ENCODE measurements at places on chromosomes 5 and 9.

- no peak for DNase-seq
Measured at GRCh38 chr5:173752653-173753052, 135.5 kb upstream of the CPEB4 start.

GRCh38 chr9:5429873-5430564, 7.7 kb downstream of the PLGRKT start:
- DNase-seq, result no peak

DNA sequence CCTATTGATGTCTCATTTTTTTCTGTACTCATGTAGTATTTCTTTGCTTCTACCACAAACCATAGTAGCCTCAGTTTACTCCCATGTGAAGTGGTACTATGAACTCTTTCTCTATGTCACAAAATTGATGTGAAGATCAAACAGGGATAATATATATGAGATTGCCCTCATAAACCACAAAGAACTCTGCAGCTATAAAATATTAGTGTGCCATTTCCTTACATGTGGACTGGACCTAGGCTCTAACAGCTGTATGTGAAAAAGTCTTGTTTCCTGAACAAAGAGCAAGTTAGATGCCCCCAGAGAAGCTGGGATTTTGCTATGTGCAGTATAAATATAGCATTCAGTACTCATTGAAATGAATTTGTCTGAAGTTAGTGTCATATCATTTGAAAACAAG, 412.6 kb upstream of the ADAMTSL1 start:
- DNase-seq, result no peak

DNA sequence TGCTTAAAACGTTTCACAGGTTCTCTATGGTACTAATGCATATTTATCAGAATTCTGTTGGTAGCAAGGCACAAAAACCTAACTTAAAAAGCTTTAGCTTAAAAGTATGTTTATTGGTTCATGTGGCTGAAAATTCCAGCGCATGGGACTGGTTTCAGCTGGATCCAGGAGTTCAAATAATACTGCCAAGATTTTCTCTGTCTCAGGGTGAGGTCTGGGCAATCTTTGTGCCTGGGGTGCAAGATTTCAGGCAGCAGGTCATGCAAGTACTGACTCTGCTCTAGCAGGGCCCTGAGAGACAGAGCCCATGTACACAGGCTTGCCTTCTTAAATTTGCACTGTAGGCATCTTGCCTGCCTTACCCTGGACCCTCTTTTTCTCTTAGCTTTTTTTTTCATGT, 134.2 kb upstream of the GAS1 start:
- DNase-seq, result no peak

GRCh38 chr5:144433893-144434292, 263.2 kb downstream of the KCTD16 start:
- DNase-seq, result no peak

DNA sequence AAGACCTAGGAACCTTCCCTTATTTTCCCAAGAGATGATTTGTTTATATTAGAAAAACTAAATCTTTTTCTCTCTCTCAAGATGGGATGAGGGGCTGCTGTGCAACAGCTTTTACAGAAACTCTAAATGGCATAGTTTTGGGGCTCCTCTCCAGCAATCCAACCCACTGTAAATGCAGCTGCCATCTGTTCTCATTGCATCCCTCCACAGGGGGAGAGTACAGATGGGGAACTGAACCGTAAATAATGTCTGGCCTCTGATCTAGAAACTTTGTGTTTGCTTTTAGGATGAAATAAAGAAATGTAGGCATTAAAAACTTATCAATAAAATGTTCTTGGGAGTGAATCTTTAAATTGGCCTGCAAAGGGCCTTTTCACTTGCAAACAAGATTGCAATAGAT, 291.4 kb downstream of the MCTP1 start:
- no peak for DNase-seq

DNA sequence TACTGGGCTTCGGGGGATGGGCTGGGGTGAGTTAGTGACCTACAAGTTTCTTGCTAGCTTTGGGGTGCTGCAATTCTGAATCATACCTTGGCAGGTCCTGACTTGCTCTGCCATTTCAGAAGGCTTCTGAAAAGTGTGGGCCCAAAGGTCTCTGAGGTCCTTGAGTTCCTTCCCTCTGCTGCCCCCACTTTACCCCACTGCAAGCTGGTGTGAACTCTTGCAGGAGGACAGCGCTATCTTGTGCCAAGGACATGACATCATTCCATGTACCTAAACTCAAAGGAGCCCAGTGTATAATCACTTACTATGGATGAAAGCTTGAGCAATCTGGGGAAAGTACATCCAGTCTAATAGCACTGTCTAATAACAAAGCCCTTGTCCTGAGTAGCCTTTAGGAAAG, 157.4 kb downstream of the RMI1 start:
- DNase-seq, result no peak

- no peak for DNase-seq
Measured at GRCh38 chr9:122477346-122477745, 380 bp downstream of the OR1J1 start.

GRCh38 chr9:116378873-116379272, 225.3 kb downstream of the PAPPA start:
- DNase-seq, result no peak

GRCh38 chr5:146082798-146083197, 22.6 kb downstream of the PLAC8L1 start:
- DNase-seq, result no peak

- DNase-seq, result no peak
Measured at GRCh38 chr5:172686111-172686510, 45.0 kb downstream of the NEURL1B start.

DNA sequence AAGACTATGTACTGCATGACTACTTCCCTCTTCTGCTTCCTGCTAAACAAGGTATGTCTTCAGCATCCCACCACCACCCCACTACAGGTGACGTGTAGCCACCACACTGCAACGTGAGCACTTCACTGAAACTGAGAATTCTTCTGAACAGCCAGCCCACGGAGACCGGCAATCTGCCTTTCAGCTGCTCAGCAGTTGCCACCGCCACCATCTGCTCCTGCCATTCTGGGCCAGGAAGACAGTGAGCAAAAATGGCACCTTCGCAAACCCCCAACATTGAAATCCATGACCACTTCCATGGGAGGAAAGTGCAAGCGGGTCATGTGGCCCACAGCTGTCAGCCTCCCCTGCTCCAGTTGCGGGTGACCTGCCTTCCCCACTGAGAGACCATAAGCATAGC, 443.4 kb upstream of the ST8SIA4 start:
- no peak for DNase-seq

GRCh38 chr9:136582977-136583735, 37.3 kb upstream of the NOTCH1 start:
- no peak for DNase-seq

DNA sequence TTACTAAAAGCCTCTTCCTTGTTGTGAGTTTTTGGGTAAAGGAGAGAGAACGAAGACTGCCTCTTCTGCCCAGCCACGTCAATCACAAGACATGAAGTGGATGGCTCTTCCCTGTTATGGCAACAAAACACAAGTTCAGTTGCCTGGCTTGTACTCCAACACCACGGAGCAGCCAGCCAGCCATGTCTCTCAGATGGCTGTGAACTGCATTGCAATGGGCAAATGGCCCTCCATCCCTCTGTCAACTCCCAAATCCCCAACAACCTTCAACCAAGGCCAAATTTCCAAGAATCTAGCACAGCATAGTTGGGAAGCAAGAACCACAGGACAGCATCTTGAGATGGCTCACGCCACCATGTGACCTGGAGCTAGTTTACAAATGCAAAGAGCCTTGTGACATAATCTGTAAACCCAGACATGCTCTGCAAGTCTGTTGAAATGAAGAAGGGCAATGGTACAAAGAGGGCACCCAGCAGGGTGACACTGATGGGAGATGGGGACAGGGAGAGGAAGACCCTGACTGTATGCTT, 53.9 kb downstream of the ZNF366 start:
- DNase-seq, result no peak

DNA sequence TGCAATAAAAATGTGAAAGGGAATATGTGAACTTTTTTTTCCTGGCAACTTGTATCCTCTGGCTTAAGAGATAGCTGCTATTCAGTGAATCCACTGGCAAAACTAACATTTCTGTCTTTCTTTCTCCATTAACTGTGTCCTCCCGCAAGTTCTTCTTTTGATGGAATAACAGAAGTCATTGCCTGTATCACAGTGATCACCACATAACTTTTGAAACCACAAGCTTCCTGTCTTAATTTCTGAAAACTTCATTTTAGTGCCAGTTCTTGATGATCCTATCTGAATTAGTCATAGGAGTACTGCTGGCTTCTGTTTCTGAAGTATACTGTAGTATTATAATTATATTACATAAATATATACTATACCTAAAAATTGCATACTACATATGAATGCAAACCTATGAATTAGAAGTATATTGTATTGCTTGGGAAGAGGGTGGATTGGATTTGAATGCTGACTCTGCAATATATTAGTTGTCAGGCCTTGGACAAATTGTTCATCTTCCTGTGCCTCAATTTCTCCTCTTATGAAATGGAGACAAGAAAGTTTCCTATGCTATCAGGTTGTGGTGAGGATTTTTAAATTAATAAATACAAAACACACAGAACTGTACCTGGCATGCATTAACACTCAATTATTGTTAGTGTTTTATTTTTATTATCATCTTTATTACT, 441.6 kb downstream of the CETN3 start:
- no peak for DNase-seq

DNA sequence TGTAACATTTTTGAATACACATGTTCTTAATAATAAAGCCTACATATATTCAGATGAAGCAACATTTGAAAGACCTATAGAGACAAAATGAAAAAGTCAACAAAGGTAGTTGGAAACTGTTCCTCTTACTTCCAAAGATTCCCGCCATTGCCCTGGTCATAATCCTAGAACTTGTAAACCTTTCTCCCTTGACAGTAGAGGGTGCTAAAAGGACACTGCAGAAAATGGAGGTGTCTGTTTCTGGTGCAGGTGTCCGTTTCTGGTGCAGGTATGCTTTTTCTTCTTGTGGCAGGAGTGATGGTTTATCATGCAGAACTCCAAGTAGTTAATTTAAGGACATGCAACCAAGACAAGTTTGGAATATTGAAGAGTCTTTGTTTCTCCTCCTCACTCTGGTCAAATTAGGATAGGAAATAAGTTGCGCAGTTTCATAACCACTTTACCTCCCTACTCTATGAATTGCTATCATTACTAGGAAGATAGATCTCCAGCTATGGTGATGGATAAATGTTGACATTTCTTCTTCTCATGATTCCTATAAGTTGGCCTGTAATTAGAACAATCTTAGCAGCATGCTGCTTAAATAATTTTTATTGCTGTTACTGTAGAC, 56.0 kb upstream of the FAM174A start:
- peak; percentile 5 for DNase-seq

DNA sequence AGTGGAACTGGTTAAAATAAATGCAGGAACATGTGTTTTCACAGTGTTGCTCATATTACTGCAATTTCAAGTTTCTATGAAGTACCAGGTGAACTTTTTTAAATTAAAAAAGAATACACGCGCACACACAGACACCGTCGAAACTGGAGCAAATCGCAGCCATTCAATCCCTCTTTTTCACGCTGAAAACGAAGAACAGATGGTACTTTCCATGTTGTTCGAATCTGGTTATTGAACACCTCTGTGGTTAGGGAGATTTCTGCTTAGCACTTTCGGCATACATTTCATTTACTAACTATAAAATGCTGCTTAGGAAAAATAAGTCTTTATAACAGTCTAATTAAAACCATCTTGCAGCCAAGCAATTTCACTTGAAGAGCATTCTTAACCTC, 6.8 kb downstream of the ZNF608 start:
- DNase-seq, result no peak

DNA sequence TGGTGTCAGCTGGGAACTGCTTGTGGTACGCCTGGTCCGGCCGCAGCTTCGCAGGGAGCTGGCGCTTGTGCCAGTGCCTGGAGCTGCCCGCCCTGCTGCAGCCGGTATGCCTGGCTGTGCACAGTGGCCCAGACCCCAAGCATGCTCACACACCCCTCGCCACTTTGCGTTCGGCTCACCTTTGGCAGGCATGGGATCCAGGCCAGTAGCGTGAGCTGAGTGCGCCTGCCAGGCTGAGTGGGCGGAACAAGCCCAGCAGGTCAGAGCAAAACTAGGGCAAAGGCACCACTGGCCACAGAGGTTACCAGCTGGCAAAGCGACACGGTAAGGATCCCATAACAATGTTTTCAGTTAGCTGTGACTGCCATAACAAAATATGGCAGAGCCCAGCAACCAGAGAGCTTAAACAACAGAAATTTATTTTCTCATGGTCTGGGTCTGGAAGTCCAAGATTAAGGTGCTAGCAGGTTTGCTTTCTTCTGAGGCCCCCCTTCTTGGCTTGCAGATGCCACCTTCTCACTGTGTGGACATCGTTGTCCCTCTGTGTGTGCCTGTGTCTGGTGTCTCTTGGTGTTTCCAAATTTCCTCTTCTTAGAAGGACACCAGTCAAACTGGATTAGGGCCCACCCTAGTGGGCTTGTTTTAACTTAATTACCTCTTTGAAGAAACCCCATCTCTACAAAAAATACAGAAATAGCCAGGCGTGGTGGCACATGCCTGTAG, 61.6 kb downstream of the PSAT1 start:
- DNase-seq, result no peak

DNA sequence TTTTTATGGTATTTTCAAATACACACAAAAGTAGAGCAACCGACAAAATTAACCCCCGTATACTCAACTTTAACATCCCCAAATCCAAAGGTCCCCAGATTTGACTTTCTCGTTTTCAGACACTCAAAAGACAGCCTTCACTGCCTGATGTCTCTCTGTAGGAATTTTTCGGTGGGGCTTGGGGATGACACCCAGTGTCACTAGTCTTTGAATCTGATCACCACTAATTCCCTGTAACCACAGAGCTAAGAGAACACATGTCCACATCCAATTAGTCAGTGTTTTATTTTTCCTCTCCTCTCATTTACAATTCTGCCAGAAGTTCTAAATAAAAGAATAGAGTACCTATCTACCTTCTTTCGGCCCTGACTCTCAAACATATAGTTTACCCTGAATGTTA, 324.6 kb downstream of the ARL15 start:
- DNase-seq, result no peak

GRCh38 chr9:137320555-137321384, 18.7 kb upstream of the NRARP start:
- no peak for DNase-seq

DNA sequence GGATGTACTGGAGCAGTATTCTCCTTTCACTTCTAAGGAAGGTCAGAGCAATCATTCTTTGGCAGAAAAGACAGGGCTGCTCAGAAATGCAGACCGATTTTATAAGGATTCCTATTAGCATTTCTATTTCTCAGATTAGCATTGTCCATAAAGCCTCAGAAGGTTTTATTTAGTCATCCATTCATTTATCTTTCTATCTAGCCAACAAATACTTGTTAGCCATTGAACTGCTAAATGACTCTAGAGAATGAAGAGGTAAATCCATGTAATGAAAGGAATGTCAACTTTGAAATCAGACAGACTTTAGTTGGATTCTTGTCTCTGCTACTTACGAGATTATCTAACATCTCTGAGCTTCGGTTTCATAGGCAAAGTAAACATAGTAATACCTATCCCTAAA, 165.2 kb downstream of the SLC25A46 start:
- DNase-seq, result no peak

DNA sequence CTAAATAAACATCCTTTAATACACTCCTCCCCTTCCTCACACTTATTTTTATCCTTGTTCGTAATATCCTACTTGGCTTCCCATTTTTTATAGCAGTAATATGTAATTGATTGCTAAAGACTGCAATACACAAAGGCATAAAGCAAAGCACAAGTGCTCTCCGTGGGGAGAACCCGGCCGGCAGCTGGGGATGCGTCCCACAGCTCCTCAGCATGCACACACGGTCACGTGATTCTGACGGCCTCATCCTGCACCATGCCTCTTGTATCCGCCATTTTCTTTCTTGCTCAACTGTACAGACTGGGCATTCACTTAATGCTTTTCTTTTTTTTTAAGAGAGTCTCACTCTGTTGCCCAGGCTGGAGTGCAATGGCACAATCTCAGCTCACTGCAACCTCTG, 2.8 kb downstream of the BRD3OS start:
- DNase-seq, result no peak
